ENCODE measurements at places on chromosomes 5 and 9.

GRCh38 chr9:27118916-27119315 lies 9.9 kb downstream of the TEK start:
- no peak for DNase-seq

- DNase-seq, result no peak
These were observed 101.5 kb downstream of the ARHGEF28 start for GRCh38 chr5:73727470-73727869.

GRCh38 chr5:14593326-14594021 lies 11.9 kb downstream of the OTULINL start:
- DNase-seq, result peak; percentile 39

DNA sequence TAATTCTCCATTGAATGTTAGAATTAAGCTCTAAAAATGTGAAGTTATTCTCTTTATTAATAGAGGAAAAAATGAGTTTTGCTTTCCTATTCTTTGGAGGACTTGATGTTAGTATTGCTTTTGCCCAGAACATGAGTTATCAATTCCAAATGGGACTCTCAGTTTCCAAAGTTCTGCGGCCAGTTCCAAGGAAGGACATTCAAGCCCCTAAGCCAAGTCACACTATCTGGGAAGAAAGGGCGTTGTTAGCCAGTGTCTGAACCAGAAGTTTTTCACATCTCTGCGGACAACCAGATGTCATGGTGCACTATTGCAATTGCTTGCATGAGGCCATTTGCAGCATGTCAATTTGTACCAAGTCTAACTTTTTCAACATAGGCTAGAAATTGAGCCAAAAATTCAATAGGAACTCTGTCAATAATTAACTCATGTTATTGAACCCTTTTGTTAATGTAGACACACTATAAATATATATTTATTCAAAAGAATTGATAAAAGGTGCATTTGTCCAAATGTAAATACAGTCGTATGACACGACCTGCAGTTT lies 183.3 kb upstream of the PIK3R1 start:
- DNase-seq, result no peak

GRCh38 chr9:101028346-101029314 lies at the start of gene PLPPR1:
Gene PLPPR1 (plus strand): TSS chr9:101028727.
- peak; percentile 14 for DNase-seq

DNA sequence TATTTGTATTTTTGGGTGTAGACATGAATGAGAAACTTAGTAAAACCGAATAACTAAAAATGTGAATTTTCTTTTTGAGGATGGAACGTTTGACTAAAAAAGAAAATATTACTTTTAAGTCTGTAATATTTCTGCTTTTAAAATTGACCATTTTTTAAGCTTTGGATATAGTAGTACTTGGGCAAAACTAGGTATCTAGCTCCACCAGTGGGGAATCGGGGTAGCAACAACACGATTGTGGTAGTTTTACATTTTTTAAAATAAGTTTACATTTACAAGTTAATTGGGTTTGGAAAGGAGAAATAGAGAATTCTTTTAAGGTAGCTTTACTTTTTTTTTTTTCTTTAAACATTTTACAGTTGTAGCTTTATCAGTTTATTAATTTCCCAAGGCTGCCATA lies 154.4 kb downstream of the MAN2A1 start:
- no peak for DNase-seq

GRCh38 chr5:134533115-134533815 lies 7.8 kb downstream of the JADE2 start:
- no peak for DNase-seq

GRCh38 chr9:125432715-125433385 lies 171.2 kb downstream of the GAPVD1 start:
- no peak for DNase-seq

DNA sequence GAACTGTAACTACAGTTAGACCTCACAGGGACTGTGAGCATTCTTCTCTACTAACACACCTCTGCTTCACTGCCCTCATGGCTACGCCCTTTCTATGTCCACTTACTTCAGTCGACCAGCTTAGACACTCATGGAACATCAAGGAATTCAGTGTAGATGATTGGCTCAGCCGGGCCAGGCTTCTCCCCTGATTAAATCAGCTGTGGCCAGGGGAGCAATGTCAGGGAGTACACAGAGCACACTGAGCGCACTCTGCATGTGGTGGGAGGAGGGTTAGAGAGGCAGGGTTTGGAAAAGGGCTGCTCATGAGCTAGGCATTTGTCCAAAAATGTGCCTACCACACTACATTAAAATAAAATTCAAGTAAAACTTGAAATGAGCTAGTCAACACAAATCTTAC lies 400.5 kb downstream of the ARRDC3 start:
- DNase-seq, result no peak

- no peak for DNase-seq
These were observed 975 bp upstream of the NXNL2 start for GRCh38 chr9:88533951-88534455.

- no peak for DNase-seq
These were observed 455.5 kb downstream of the ACTL7B start for GRCh38 chr9:108400297-108400696.

GRCh38 chr5:134637116-134637721 lies 4.6 kb upstream of the SAR1B start:
- DNase-seq, result no peak

DNA sequence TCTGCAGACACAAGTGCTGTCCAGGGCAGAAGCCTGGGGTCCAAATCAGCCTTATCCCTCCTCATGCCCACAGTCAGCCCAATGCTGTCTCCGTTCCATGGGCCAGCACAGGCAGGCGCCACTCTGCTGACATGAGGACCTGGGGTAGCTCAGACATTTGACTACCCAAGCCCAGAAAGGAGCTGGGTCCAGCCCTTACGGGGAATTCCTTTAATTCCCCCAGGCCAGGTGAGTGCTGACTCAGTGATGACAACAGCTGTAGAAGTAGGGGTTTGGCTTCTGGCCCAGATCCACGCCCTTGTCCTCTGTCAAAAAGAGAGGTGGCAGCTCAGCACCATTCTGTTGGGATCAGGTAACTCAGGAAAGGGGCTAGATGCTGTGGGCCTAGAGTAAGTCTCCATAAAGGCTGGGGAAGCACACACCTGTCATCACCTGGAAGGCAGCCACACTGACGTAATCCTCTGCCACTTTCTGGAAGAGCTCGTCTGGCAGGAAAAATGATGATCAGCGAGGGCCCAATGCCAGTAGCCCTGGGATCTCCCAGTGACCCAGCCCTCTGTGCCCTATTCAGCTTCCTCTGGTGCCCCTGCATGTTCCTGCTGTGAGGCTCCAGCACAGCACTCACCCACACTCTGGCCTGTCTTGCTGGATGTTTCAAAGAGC lies 1.9 kb downstream of the RAB24 start:
- peak; percentile 35 for DNase-seq

DNA sequence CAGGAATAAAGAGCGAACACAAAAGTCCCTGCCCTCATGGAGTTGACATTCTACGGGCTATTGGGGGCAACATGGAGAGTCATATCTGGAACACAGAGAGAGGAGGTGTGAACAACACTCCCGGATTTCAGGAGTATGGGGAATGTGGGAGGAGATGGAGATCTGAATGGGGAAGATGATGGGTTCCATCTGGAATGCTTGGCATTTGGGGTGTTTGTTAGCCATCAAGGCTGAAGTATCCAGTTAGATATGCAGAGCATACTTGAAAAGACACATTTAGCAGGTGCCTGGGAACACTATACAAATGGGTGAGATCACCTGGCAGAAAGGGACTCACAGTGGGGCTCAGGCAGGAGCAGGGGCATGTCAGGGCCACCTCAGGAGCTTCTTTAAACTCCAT lies 61.1 kb downstream of the EGFLAM start:
- DNase-seq, result no peak

DNA sequence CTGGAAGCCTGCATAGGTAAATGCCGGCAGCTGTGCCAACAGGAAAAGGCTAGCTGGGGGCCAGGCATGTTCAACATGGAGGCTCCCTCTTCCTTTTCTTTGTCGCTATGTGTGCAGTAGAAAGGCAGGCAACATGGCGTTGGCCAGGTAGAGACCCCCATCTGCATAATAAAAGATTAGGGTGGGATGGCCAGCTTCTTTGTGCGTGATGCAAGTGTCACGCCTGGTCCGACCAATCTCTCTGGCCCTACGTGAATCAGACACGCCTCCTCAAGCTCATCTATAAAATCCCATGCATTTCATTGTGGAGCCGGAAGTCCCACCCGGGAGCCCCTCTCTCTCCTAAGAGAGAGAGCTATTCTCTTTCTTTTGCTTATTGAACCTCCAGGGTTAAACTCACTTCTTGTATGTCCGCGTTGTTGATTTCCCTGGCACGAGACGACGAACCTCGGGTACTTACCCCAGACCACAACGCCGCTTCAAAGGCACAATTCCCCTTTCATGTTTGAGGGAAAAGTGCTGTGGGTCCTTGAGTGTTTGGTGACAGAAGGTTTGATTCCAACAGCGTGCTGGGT lies 25.0 kb upstream of the C5orf47 start:
- DNase-seq, result no peak

- no peak for DNase-seq
These were observed 4.7 kb downstream of the URM1 start for GRCh38 chr9:128375865-128376264.

GRCh38 chr5:179457612-179458011 lies 92.7 kb upstream of the RUFY1 start:
- no peak for DNase-seq

GRCh38 chr5:39213447-39214207 lies 5.7 kb downstream of the FYB1 start:
- no peak for DNase-seq

DNA sequence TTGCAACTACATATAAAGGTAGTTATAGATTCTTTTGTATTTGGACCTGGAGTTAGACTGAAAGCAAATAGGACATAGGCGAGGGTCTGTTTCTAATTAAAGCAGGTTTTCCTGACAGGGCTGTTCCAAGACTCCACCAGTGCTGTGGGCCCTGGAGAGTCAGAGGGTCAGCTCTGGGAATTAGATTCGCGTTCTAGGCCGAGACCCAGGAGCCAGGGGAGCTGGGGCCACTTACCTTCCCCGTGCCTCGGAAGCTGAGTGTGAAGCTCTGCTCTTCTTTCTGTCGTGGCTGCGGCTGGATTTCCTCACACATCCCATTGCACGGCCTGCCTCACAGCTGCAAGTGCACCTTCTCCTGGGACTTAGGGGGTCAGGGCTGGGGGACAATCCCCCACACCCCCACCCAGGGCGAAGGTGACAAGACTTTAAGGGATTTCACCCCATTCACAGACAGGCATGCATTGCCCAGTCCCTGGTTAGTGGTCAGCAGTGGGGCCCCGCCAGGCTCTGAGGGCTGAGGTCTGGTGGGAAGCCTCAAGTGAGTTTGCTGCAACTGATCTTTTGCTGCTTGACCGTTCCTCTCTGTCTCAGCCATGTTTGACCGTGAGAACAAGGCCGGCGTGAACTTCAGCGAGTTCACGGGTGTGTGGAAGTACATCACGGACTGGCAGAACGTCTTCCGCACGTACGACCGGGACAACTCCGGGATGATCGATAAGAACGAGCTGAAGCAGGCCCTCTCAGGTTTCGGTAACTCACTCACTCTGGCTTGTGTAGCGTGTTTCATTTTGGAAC lies 15.3 kb upstream of the AHRR start:
- no peak for DNase-seq

DNA sequence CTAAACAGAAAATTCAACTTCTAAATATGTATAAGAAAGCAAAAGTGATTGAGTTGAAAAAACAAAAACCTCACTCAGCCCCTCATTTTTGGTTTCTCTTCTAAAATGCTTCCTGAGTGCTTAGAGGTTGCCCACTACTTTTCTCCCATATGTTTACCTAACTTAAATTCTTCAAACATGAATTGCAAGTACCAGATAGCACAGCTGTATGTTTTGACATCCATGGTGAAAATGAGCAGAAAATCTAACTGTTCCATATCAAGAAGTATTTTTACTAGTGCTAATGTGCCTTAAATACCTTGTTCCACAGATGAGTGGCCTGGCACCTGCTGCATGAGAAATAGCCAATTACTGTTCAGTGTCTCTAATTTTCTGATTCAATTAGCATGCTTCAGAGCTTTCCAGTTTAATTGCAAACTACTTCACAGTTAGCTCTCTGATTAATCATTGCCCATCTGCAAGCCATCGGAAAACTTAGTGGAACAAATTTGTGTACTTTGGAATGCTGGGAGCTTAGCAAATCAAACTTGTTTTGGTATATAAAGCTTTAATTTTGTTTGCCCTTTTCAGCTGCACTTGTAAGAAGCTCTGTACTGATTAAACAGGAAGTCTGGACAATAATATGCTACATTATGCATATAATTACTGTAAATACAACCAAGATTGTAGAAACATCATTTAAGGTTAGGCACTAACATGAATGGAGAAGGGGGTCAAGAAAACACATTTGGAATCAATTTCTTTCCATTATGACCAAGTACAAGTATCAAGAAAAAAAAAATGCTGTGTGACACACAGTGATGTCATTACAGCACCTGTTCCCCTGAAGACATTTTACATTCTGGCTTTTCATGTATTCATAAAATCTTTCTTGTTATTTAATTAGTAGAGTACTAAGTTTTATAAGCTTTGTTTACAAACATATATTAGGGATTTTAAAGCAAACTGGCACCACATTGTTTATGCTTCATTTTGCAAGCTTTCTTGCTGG lies 65.6 kb downstream of the POU5F2 start:
- no peak for DNase-seq

DNA sequence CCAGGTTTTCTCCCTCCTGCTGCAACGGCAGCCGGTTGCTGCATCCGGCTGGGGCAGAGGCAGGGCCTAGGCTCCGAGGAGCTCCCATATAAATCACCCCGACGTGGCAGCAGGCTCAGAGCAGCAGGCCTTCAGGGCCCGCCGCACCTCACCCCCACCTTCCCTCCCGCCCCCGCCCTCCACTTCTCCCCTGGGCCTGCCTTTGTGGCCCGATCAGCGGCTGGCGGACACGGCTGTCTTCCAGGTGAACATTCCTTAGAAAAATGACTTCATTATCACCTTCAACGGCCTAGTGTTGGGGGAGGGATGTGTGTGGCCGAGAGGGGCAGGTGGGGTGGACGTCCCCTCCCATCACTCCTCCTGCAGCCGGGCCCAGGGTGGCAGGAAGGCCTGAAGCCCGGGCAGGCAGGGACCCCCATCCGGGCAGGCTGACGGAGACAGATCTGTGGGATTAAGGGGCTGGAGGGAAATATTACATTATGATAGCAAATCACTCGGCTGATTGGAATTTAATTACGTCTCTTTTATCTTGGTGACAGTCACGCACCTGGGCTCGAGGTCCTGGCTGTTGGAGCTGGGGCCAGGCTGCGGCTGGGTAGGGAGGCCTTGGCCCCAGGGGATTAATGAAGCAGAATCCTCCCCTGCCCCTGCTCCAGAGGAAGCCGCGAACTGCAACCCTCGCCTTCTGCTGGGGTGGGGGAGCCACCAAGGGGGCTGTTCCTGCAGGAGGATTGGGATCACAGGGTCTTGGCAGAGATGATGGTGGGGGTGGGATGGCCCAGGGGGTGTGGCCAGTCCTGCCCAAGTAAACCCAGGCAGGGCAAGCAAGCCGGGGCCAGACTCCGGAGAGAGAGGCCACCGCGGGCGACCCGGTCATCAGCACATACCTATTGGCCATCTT lies 38.4 kb upstream of the RXRA start:
- DNase-seq, result no peak

DNA sequence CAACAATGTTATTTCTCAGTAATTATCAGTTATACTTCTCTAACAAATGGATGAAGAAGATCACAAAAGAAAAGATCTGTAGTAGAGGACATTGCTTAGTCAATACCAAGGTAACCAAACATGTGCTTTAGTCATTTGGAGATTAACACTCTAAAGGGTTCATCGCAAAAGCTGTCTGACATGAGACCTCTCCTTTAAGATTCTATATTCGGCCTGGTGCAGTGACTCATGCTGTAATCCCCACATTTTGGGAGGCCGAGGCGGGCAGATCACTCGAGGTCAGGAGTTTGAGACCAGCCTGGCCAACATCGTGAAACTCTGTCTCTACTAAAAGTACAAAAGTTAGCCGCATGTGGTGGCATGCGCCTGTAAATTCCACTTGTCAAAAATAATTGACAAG lies 18.3 kb upstream of the CKMT2 start:
- no peak for DNase-seq

GRCh38 chr5:134140530-134141201 lies 26.2 kb downstream of the TCF7 start:
- peak; percentile 77 for DNase-seq

All from stimulated activated CD4-positive, alpha-beta T cell treated with anti-CD3 and anti-CD28 coated beads, Interleukin-15, amount 100 ng/mL, for 24 hours (primary cell).